ENCODE measurements at places on chromosomes 16 and 17.
A peak's percentile ranks its signal among the peaks of the same experiment; 100 is the strongest.

- no peak for DNase-seq
Measured at GRCh38 chr17:339193-340061, 13.2 kb downstream of the RPH3AL start.

DNA sequence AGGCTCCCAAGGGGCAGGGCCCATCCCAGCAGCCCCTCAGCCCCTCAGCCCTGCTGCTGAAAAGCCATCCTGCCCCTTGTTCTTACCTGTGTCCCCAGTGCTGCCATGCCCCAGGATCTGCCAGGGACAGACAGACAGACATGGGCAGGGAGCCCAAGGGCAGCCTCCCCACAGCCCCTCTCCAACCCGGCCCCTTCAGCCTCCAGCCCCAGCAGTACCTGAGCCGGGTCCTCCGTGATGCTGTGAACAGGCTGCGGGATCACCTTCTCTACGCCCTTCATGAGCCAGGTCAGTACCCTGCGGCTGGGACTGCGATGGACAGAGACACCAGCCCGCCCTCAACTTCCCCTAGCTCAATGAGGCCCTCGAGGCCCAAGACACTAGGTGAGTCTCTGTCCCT lies 8.2 kb downstream of the CNGB1 start:
- no peak for DNase-seq

DNA sequence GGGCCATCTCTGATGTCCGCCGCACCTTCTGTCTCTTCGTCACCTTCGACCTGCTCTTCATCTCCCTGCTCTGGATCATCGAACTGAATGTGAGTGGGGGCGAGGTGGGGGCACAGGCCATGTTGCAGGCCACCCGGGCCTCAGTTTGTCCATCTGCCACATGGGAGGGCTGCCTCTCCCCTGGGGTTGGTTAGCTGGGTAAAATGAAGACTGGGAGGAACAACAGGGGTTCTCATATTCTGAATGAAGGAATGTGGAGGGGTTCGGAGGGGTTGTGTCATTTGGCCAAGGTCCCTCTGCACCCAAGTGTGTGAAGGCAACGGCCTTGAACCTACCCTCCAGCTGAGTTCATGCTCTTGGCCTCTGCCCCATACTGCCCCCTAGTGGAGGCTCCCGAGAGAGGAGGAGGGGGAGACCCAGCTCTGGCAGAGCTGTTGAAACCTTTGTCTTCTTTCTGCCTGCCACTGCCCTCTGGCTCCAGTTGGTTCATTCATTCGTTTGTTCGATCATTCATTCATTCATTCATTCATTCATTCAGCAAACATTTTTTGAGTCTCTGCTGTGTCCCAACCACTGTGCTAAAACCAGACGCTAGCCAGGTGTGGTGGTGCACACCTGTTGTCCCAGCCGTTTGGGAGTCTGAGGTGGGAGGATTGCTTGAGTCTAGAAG lies 11.4 kb upstream of the TCAP start:
- DNase-seq, result no peak

DNA sequence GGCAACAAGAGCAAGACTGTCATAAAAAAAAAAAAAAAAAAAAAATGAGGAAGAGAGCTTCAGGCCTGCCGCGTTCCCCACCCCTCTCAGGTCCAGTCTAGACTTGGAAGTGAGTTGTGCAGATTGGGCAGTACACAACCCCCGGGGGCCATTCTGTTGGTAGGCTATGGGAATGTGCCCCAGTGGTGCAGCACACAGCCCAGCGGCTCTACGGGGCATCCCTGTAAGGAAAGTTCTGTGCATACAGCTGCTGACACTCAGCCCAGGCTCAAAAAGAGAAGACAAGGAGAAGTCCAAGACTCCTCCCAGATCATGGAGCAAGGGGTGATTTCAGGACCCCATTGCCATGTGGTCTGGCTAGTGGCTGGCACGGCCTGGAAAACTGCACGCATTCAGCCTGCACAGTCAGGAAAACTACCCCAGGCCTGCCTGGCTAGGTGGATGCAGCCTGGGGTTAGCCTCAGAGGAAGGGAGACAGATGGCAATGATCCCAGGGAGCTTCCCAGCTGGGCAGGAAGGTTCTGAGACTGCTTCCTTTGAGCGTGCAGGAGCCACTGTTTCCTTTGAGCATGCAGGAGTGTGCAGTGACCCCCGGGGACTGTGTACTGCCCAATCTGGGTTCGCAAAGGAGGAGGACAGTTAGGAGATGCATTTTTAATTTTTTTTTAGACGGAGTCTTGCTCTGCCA lies 44.8 kb downstream of the PECAM1 start:
- no peak for DNase-seq

GRCh38 chr16:77777745-77778144 lies 10.6 kb upstream of the VAT1L start:
- DNase-seq, result no peak

DNA sequence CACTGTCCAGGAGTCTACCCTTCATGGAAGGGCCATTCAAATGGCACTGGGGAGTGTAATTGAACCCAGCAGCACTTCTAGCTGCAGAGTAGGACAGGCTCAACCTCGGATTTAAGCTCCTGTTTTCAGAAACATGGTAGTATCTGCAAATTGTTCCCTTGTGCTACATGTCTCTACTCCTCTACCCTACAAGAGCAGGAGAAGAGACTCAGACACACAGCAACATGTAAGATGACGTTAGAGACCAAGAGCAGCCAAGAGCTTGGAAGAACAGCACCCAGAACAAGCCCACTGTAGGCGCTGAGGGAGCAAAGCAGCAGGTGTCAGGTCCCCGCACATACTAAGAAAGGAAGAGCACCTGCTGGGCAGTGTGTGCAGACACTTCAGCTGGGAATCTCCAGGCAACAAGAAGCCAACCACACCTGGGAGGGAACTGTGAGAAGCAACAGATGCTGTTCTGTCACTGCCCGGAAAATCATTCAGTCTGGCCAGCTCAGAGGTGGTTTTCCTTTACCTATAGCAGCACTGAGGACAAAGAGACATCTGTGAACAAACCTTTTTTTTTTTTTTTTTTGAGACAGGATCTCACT lies 35.6 kb upstream of the MNT start:
- DNase-seq, result no peak

GRCh38 chr17:82973456-82974135 lies 105.8 kb upstream of the METRNL start:
- DNase-seq, result no peak

GRCh38 chr17:65173284-65173793 lies 36.2 kb downstream of the RGS9 start:
- no peak for DNase-seq

GRCh38 chr17:8121407-8121680 lies 2.6 kb downstream of the HES7 start:
- no peak for DNase-seq

DNA sequence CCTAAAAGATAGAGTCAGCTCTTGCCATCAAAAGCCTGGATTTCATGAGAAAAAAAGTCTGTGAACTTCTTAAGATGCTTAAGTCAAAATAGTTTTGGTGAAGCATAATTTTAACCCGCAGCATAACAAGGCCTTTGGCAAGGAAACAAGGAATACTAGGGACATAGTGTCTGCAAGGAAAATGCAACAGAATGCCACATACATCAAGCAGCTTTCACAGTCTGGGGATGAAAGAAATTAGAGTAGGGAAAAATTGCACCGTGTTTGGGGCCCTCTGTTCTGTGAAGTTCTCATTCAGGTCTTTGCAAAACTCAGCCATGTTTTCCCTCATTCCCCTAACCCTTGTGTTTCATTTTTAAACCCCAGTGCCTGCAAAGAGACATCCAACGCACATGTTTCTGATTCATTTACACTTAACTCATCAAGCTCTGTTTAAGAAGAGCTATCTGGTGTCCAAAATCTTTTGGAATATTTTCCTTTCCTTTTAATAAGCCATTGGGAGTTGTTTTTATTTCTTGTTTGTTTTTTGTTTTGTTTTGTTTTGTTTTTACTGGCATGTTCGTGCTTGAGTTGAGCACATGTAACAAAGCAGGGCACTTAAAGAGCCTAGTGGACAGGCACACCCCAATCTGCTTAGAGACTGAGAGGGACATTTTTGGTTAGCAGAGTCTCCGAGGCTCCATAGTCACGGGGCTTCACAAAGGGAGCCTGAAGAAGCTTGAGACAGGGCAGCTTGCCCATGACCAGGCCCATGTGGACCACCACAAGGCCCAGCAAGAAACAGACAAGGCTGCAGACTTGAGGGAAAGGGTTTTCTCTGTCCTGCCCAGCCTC lies 116.5 kb downstream of the ANKFN1 start:
- DNase-seq, result no peak

- DNase-seq, result peak; percentile 21
Measured at GRCh38 chr17:10600571-10600970, 51.1 kb upstream of the MYH2 start.

- DNase-seq, result no peak
Measured at GRCh38 chr17:58537266-58537665, 22.8 kb upstream of the MTMR4 start.

DNA sequence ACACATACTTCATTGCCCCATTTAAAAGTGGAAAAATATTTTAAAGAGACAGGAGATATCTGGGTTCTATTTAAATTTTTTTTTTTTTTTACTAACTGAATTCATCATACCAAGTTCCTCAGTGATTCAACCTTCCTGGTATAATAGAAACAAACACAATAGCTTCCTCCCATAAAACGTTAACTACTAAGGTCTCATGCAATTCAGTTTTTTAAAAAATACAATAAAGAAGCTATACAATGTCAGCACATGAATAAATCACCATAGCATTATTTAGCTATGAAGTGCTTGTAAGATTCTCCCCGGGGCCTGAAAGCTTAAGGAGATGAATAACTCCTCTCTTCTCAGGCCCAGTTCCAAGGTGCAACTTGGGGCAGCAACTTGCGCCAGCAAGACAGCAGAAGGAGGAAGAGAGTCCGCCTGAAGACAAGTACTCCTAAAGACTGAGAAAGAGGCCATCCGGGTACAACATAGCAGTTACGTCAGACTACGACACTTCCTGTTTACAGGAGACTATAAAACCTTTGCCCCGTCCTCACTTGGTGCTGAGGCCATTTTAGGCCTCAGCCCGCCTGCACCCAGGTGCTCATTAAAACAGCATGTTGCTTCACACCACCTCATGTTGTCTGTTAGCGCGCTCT lies 81.5 kb downstream of the MYO1D start:
- DNase-seq, result no peak

GRCh38 chr16:85055493-85056210 lies 28.1 kb downstream of the KIAA0513 start:
- no peak for DNase-seq

GRCh38 chr17:40106760-40107521 lies 6.6 kb upstream of the NR1D1 start:
- peak; percentile 44 for DNase-seq

DNA sequence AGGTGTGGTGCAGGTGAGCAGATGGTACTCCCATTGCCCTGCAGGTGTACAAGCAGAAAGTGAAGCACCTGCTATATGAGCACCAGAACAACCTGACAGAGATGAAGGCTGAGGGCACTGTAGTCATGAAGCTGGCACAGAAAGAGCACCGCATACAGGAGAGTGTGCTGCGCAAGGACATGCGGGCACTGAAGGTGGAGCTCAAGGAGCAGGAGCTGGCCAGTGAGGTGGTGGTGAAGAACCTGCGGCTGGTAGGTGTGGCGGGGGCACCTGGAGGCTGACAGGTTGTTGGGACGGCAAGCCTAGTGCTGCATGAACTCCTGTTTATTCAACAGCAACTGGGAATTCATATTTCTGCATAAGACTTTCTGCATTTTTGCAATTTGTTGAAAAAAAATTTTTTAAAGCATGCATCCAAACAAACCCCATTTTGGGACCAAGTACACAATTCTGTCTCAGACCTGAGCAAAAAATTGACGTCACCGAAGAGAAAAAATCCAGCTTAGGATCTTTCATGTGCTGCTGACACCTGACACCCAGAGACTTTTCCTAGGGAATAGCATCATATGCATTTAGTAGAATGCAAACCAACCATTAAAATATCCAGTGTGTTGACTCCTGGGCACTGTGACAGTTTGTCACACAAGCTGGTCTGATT lies 13.5 kb upstream of the DBNDD1 start:
- DNase-seq, result no peak

DNA sequence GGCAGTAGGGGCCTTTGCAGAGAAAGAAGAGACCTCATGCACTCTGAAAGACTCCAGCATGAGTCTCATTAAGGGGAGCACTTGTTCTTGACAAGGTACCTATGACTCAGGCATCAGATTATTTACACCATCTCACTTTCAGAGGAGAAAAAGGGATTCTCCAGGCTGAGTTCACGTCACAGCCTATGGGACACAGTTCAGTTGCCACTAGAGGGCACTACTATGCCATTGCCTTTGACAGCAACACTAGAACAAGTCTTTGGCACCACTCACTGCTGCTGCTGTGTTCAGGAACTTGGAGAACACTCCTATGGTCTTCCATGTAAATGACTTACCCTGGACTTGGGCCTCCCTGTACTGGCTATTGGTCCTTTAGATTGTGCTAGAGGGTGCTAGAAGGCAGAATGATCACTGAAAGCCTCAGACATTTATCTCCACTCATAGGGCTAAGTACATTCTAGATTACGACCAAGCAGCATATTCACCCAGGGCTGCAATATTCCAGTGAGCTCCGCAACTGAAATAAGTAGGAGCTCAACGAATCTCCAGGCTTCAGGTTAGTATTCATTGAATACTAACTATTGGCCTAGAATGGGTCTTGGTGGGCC lies 225.1 kb upstream of the CA10 start:
- DNase-seq, result peak; percentile 87

GRCh38 chr17:29138971-29139691 lies 41.1 kb downstream of the MYO18A start:
- no peak for DNase-seq

DNA sequence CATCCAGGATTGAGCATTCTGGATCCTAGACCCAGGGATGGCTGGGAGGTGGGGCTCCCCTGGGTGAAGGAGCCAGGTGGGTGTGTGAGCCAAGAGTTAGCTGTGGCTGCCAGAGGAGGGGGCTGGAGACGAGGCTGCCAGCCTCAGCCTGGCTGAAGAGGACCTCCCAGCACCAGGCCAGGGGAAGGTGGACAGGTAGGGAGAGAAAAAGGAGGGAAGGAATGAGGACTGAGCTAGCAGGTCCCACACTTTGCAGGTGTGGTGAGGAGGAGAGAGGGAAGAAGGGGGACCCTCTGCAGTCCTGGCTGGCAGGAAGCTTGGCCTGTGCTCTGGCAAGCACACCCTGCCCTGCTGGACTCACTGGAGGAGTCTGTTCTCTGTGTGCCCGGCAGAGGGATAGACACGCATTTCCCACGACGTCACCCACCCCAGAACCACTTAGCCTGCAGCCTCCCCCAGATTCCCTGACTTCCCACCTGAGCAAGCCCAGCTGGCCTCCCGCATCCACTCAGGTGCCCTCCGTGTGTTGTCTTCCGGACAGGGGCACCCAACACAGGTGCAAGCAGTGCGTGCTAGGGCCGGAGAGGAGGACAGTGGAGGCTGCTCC lies 42.0 kb downstream of the SOCS3 start:
- no peak for DNase-seq
